GF-D8 (cell line): ENCODE measurements at places on chromosomes 13 and 19.

DNA sequence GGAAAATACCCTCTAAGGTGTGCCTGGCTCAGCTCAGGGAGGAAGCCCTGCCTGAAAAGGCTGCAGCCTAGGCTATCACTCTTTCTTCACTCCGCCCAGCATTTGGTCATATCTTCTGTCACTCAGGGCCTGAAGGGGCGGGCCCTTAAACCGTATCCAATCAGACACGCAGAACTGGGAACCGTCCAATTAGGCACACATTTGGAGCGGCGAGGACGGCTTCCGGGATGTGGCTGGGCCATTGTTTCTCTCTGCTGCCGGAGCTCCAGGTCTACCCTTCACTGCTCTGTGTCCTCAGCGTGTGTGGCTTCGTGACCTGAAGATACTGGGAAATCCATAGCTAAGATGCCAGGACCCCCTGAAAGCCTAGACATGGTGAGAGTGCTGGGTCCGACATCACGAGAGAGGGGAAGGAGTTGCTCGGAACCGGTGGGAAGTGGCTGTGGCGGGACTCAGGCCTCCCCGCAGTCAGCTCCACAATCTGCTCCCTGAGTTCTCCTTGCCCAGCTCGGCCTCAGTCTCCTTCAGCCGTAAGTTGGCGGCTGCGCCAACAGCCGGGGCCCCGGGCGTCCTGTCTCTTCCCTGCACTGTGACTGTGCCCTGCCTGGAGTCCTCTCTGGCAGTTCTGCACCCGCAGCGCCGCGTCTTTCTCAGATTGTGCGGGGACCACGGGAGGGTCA, at the start of gene ZNF493:
ZNF493 (plus strand) TSS at position 241 of the 680 bp plus-strand sequence; CDS start at position 346, 105 bp downstream.
- DNase-seq, result peak; percentile 90

DNA sequence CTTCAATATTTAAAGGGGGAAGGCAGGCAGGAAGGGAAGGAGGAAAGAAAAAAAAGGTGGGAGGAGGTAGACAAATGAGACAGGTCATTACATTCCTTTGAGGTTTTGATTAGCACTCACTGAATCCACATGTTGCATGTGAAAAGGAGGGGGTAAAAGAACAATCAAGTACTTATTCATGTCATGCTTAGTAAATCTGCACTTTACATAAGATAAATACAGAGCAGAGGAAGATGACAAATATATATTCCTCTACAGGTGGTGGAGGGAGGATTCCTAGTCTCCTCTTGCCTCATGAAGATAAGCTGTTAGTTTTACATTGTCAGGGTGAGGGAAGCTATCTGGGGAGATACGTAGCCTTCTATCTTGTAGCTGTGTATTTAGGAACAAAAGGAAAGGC, 1645.4 kb upstream of the SPRY2 start:
- DNase-seq, result no peak

GRCh38 chr19:40603389-40604170, 2.4 kb downstream of the LTBP4 start:
- DNase-seq, result peak; percentile 87

GRCh38 chr13:24491845-24492244, 20.7 kb downstream of the PARP4 start:
- DNase-seq, result no peak

- no peak for DNase-seq
Observed at GRCh38 chr13:93547886-93548285, 321.3 kb downstream of the GPC6 start.

DNA sequence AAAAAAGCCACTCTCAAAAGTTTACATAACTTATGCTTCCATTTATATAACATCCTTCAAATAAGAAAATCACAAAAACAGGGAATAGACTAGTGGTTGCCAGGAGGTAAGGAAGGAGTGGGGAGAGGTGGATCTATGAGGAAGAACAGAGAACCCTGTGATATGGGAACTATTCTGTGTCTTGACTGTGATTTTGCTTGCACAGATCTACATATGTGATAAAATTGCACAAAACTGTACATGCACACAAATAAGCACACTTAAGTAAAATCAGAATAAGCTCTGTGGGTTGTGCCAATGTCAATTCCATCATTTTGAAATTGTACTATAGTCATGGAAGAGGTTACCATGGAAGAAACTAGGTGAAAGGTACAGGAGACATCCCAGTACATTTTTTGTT, 121.6 kb upstream of the SGCG start:
- no peak for DNase-seq

GRCh38 chr13:98157188-98157587, 14.3 kb downstream of the FARP1 start:
- DNase-seq, result no peak

DNA sequence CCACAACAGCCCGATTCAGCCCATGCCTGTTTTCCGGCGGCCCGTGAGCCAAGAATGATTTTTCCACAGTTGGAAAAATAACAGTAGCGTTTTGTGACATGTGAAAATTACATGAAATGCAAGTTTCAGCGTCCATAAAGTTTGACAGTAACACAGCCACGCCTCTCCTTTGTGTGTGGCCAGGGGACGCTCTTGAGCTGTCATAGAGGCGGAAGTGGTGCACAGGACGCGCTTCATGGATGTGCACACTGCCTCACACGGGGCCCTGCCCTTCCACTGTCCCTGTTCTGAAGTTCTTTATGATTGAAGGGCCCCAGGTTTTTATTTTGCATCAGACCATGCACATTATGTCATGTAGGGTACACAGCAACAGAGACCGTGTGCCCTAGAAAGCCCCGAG, 12.4 kb upstream of the ELAVL1 start:
- peak; percentile 14 for DNase-seq

GRCh38 chr13:98493042-98493712, 83.7 kb downstream of the STK24 start:
- DNase-seq, result no peak

DNA sequence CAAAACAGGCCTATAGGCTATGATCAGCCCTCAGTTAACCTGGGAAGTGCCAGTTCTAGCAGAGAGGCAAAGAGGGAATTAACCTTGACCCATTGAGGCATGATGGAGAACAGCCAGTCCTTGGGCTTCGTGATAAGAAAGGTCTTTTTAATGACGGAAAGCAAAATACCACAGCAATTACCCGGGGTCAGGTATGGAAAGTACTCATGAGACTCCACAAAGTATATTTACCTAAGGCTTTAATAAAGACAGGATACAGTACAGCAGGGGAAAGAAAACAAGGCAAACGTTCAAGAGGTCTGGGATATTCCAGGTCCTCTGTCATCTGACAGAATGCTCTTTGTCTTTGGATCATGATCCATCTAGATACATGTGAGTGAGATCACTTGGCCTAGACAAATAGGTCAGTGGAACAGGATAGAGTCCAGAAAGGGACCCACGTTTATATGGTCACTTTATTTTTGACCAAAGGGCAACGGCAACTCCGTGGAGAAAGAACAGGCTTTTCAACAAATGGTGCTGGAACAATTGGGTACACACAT, 52.2 kb downstream of the WDFY2 start:
- DNase-seq, result no peak

DNA sequence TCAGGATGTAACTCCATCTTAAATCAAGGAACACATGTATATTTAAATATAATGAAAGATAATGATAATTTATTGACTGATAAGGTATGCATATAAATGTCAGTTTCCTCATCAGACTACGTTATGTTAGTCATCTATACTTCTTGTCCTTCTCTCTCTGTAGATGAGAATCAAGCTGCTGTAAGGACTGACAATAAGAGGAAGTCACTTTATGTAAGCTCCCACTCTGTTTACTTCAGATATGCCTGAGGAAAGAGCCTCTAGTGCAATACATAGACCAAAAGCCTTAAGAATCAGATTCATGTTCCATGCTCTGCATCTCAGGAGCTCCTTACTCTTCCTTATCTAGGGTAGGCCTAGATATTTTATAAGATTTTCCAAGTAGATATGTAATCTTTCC, 9.6 kb upstream of the SLITRK6 start:
- no peak for DNase-seq

GRCh38 chr13:75307370-75307949, 174.5 kb downstream of the TBC1D4 start:
- no peak for DNase-seq

- no peak for DNase-seq
Observed at GRCh38 chr19:18672044-18672451, 11.4 kb upstream of the CRTC1 start.

GRCh38 chr13:21121616-21122015, 54.7 kb downstream of the SKA3 start:
- DNase-seq, result no peak

GRCh38 chr13:40368127-40368891, 298.1 kb downstream of the FOXO1 start:
- no peak for DNase-seq

DNA sequence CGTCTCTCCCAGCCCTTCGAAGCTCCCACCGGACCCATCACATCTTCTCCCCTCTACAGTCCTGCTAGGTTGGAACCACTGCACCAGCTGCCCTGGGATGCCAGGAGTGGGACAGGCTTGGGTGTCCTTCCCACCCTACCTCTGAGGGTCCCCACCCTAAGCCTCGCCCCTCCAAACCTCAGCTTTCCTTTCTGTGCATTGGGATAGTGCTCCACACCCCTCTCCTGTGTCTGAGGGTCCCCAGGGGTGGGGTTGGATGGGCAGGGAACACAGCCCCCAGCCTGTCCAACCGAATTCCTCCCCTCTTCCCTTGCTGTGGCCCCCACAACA, 1.9 kb upstream of the BCL3 start:
- DNase-seq, result no peak

DNA sequence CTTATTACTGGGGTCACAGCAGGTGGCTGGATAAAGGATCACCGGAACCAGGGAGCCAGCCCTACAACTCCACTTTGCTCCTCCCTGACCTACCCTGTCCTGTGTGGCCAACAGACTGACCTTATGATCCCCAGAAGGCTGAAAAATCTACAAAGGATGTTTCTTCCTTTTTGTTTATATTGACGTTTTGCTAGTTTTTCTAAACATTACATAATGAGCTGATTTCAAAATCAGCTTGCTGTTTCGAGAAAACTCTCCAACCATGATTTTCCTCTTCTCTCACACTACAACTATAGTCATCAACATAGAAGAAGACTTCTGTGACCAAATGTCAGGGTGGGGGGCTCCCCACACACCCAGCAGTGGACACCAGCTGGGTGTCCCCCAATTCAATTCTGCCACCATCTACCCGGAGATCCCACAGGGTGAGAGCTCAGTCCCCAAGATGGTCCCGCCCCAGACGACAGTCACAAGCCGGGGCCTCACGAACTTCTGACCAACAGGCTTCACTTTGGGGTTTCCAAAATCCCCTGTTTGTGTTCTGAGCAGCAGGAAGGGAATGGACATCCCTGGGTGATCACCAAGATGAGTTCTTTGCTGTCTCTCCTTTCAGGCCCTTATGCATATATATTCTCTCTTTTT, 35.0 kb downstream of the ZNF536 start:
- DNase-seq, result no peak

DNA sequence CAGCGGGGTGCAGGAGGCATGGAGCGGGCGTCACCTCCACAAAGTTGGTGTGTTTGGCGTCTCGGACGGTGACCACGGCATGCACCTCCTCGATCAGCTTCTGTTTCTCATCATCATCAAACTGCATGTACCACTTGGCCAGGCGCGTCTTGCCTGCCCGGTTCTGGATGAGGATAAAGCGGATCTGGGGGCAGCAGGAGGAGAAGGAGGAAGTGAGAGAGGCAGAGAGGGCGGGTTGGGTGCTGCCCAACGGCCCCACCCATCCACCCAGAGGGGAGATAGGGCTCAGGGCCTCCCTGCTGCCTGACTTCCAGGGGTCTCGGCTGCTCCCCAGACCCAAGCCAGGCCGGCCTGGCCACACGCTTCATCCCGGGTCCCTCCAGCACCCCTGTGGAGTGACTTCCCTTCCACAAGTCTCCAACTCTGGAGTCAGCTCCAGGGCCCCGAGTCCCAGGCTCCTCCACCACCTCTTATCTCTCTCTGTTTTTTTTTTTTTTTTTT, 4.6 kb downstream of the AP2S1 start:
- no peak for DNase-seq

DNA sequence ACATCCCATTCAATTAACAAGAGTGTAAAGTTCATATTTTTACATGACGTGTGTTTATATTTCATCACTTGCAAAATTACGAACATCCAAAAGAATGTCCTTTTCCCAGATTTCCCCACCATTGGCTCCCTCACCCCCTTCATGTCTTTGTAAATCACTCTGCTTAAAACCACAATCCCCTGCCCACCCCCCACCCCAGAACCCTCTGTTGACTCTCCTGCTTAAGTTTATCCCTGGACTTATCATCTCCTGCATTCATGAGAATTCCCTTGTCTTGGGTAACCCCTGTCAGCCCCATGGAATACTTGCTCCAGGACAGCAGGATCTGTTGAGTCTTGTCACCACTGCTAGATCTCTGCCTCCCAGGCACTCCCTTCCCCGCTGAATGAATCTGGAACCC, 109.9 kb downstream of the COL4A1 start:
- no peak for DNase-seq

GRCh38 chr19:14059652-14060155, 2.2 kb downstream of the PALM3 start:
- DNase-seq, result no peak

DNA sequence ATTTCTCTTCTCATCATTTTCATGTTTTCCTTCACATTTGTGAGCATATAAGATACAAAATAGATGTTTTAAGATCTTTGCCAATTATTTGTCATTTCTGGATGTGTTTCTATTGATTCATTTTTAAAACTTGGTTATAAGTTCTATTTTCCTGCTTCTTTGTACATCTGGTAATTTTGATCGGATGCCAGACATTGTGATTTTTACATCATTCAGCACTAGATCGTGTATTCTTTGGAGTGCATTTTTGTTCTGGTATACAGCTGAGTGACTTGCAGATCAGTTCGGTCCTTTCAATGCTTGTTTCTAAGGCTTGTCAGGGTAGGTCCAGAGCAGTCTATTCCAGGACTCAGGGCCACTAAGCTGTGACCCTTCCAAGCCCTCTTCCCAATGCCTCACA, 198.2 kb downstream of the KLF12 start:
- no peak for DNase-seq

- peak; percentile 7 for DNase-seq
Observed at GRCh38 chr13:42970824-42971690, 21.0 kb downstream of the EPSTI1 start.

GRCh38 chr13:65932587-65933239, 1297.4 kb downstream of the PCDH9 start:
- no peak for DNase-seq

DNA sequence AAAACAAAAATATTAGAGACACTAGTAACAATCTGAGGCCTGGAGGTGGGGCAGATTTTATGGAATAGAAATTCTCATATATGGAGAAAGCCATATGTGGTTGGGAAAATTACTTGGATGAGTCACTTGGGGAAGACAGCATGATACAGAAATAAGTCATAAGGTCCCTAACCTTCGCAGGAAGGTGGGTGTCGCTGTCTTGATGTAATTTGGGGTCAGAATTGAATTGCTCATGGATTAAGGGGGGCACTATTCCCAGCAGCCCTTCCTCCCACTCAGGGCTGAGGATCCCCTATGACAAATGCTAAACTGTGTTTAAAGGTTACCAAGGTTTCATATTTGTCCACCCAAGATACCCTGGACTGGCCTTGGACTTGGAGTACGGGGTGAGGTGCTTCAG, 5.0 kb downstream of the RDH8 start:
- no peak for DNase-seq

DNA sequence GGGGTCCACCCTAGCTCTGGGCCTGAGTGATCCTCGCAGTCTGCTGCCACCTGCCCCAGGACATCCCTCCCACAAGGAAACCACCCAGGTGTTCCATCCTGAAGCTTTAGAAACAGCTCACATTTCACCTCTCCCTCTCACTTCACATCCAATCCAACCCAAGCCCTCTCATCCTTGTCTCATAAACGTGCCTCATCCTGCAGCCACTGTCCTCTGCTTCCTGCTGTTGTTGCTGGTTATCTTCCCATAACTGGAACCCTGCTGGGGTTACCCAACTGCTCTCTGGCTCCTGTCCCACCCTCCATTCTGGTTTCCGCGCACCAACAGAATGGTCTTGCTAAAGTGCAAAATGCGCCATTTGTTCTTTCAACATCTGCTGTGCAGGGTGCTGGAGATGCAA, 59.7 kb upstream of the MTIF3 start:
- no peak for DNase-seq
